ENCODE measurements at places on chromosomes 1 and 21.

DNA sequence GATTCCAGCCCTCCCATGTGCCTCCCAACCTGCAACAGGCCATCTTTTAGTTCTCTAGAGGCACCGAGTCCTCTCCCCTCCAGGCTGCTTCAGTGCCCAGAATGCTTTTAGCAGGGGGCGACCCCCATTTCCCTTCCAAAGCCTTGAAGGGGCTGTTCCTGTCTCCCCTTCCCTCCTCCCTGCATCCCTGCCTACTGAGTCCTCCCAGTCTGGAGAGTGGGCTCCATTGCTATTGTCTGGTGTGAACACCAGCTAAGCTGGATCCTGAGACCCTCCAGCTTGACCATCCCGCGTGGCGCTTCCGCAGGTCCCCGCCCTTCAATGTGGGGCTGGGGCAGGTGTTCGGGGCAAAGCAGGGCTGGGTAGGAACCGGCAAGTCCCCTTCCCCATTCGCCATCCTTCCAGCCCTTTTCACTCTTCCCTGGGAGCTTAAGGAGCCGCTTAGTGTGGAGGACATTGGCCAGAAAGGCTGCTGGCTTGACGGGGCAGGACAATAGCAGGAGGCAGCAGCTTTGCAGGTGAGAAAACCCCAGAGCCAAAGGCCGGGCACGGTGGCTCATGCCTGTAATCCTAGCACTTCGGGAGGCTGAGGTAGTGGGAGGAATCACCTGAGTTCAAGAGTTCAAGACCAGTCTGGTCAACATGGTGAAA lies 32.2 kb downstream of the PADI6 start:
- no peak for DNase-seq

DNA sequence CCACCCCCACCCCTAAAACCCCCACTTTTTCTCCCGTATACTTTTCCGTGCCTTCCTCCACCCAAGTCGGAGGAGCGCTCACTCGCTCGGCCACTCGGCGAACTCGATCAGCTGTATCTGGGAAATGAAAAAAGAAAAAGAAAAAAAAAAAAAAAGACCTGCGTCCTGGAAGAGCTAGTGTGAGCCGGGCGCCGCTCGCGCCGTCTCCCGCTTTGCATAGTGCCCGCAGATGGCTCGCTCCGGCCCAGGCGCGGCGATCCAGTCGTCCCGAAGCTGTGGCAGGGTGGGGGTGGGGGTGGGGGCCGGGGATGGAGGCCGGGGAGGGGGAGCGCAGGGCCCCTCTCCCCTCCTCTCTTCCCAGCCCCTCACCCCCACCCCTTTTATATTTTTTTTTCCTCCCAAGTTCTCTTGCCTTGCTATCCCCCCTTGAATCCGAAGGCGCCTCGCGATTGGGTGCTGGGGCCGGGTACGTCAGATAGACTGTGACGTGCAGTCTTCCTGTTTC lies 299 bp upstream of the PROX1 start:
- no peak for DNase-seq

GRCh38 chr1:42777852-42778251 lies 6.9 kb upstream of the TMEM269 start:
- DNase-seq = peak; percentile 21

DNA sequence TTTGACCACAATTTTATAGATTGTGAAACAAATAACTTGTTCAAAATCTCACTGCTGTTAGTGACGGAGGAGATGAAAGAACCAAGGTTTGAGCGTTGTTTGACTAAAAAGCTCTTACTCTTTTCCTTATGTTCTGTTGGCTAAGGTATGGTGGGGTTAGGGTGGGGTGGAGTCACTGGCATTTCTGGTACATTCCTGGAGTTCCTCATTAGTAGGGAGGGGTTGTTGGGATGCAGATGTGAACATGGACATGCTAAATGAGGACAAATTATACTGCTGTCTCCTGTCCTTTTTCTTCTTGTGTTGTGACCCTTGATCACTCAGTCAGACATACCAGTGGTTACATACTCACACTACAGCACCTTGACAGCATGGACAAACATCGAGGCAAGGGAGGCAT lies 26.2 kb upstream of the CD1D start:
- no peak for DNase-seq

DNA sequence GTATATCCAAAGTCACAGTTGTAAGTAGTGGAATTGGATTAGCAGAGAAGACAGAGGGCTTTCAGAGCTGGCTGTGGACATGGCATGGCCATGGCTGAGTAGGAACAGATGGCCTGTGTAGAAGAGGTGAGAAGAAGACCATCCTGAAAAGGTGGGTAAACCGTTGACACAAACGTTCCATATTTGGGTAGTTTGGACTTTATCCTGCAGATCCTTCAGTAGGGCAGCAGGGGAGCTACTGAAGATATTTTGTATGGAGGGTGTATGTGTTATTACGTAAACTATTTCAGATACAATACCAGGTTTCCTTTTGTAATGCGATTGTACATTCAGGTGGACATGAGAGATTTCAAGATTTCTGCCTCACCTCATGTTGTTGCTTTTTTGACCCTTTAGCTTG lies 1.6 kb downstream of the UTP11 start:
- no peak for DNase-seq
